ENCODE measurements at places on chromosomes 3 and 15. TPM values are rescaled to one million over a fixed set of nuclear protein-coding genes. Genes with fewer than 3 reads are reported as not detected.

- no peak for DNase-seq
Measured at GRCh38 chr3:10725846-10726245, 90.2 kb upstream of the SLC6A11 start.

DNA sequence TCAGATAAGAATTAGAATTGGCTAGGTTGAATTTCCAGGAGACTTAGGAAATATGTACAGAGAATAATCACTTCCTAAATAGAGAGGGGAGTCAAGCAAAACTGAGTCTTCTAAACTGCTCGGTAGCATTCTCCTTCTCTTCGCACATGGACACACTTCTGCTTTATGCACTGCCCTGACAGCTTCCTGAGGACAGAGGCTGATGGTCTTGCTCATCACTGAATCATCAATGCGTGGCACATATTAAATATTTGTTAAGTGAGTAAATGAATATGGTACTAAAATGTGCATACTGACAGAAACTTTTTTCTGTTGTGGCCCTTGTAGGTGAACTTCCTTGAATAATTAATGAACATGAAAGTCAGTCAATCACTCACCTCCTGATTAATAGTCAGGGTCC, 315.5 kb downstream of the FHIT start:
- no peak for DNase-seq

The KLHL40 gene
- total RNA-seq: not detected

- DNase-seq: no peak
Measured at GRCh38 chr3:171090321-171090720, 63.8 kb upstream of the SLC2A2 start.

GRCh38 chr15:88223084-88223483, 33.5 kb downstream of the NTRK3 start:
- DNase-seq: no peak

- DNase-seq: no peak
Measured at GRCh38 chr3:188369526-188369925, 215.6 kb downstream of the LPP start.

DNA sequence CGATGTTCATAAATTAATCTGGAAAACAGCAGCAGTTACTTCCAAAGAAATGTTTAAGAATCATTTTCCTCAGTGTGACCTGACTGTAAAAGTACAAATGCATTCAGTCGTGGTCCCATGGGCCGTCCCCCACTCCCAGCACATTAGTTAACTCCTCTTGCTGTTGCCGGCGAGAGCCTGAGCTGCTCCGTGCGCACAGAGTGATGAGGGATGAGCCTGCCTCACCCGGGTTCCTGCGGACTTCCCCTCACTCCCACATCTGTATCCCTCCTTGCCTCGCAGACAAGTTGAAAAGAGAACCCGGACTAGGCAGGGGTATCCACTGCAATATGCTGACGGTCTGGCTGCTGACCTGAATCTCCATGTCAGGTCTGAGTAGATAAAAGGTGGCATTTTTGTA, 861.7 kb upstream of the NR2F2 start:
- no peak for DNase-seq

GRCh38 chr15:81375461-81375860, 1.4 kb upstream of the TMC3 start:
- no peak for DNase-seq

DNA sequence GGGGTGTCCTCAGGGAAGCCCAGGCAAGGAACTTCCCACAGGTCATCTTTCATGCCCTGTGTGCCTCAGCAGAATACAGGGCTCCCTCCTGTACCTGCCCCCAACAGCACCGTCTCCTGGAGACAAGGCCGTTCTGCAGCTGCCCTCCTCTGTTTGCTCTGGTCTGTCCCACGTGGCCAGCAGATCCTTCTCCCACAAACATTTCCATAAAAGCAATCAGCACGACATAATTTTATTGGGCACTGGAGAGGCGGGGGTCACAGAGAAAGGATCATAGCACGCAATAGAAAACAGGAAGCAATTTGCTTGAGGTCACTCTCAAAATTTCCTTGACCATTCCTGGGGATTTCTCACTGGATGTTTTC, 29.4 kb downstream of the STARD5 start:
- no peak for DNase-seq

DNA sequence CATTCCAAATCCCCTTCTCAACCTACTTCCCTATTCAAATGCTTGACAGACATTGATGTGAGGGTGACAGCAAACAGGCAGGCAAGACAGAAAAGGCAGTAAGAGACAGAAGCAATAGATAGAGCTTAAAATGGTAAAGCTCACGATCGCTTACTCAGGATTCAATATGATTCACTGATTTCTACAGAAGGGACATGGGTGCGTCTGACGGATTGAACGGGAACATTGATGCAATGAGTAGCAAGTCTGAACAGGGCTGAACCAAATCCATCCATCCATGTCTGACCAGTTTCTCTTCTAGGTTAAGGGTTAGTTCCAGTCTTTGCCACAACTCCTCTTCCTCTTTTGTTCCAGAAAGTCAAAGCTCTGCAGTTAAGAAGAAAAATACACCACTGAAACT, 35.1 kb downstream of the P2RY1 start:
- DNase-seq: no peak

DNA sequence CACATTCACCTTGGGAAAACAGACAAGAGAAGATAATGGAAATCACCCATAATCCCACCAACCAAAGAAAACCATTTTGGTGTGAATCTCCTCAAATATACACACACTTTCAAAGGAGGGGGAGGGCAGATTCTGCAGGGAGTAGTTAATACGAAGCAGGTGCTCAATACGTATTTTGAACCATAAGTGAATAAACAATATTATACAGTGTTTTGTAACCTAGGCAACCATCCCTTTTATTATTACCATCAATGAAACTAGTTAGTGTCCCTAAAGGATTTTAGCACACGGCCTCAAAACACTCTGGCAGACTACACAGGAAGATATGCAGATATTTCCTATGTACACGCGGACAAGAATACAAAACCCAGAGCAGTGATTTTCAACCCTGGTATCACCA, 6.1 kb downstream of the OSBPL10 start:
- no peak for DNase-seq

DNA sequence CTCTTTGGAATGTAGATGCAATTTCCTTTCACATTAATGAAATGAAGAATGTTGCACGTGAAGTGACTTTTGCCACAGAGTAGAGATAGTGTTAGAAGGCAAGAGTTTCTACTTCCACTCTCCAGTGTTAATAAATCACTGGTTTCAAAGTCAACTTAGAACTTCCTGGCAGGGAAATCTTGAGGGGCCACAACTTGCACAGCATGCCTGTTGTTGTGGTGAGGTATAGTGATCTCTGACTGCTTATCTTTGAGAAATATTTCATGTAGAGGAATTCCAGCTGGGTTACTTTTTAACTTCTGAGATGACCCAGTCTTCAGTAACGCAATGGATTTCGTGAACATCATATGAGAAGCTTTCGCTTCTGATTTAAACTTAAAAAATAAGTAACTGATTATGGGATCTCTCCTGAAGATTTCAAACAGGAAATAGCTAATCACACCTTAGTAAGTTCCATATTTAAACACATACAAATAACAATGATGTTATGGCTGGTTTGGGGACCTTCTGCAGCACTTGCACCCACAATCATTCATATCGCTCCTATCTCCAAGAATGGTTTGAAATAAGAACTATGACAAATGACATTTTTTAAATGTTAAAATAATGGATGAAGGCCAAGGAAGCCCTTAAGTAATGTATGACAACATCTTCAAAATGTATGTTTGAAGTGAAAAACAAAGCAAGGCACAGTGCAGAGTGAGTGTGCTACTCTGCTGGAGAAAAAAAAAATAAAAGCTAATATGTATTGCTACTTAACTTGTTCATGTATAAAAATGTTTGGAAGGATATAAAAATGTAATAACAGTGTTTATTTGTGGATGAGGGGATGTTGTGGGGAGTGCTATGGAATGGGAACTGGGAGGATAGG, 726.5 kb upstream of the NECTIN3 start:
- DNase-seq: no peak

GRCh38 chr3:50245251-50245745, 9.3 kb downstream of the GNAI2 start:
- DNase-seq: no peak

The AHSG gene
- not detected for total RNA-seq

DNA sequence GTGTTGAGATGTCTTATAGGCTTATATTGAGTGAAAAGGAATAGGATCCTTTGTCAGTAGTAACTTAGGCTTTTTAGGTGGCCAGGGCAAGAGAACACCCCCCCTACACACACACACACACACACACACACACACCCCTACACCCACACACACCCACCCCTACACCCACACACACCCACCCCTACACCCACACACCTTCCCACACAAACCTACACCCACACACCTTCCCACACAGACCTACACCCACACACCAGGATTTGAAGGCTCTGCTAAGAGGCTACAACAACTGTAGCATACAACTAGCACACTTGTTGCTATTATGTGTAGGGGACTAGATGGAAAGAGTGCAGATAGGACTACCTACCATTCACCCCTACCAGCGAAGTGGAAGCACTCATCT, 172.6 kb downstream of the PGPEP1L start:
- no peak for DNase-seq

DNA sequence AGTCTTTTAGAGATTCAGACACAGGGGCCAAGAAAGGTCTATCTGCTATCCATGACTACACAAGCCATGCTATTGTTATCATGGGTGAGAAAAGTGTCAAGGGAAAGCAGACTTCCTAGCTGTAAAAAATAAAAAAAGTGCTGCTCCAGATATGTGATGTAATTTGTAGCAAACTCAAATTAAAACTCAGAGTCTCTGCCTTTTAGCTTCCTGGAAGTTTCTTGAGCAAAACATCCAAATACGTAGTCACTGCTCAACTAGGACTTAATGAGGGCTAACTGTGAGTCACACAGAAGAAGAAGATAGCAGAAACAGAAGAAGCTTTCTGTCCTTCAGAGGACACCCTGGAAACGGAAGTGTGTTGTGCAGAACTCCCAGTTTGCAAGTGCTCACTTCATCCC, 393.4 kb upstream of the NR2F2 start:
- DNase-seq: no peak

DNA sequence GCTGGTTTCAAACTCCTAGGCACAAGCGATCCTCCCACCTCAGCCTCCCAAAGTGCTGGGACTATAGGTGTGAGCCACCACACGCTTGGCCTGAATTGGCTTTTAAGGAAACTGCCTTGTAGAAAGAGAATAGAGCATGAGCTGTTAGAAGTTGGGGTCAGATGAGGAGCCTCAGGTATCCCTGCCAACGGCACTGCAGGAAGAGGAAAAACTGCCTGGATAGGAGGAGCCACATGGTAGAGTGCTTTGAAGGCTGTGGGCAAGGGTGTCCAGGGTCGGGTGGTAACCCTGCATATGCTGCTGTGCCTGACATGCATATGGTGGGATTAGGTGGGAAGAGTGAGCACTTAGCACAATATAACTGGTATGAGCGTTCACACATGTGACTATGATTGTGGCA, 55.0 kb downstream of the BSN start:
- DNase-seq: no peak

DNA sequence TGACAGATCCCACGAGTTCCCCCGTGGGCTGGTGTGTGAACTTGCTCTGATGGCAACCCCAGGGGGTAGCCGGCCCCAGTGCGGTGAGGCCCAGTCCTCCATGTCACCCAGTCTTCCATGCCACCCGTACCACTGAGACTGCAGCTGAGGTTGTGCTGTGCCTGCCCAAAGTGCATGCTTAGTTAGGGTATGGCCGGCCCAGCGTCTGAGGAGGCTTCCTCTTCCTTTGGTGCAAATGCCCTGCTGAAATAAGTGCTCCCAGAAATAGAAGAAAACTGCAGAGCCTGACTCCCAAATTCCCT, 31.5 kb downstream of the MGLL start:
- DNase-seq: no peak

The SNTN gene
- not detected for total RNA-seq

DNA sequence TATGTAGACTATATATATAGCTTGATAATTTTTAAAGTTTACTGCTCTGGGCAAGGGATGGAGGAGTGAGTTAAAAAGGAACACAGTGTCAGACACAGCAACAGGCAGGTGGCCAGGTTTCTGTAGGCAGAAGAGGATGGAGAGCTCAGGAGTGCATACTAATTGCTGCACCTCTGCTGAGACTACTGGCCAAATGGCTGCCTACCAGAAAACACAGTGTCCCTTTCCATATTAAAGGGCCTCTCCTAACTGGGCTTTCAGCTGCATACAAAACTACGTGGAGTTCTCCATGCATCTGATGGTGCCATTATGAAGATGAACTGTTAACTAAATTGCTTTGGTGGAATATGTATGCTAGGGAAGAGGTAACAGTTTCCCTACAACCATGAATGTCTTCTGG, 1.8 kb downstream of the ATP13A4 start:
- DNase-seq: no peak

DNA sequence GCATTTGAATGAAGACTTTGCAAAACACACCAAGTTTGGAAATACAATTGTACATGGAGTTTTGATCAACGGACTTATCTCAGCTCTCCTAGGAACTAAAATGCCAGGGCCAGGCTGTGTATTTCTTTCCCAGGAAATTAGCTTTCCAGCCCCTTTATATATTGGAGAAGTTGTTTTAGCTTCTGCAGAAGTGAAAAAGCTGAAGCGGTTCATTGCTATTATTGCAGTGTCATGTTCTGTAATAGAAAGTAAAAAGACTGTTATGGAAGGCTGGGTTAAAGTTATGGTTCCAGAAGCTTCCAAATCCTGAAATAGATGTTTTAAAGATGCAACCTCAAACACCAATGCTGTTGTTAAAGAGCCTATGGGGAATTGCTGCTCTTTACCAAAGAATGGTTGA, 11.5 kb downstream of the HTD2 start:
- no peak for DNase-seq

- no peak for DNase-seq
Measured at GRCh38 chr3:126372413-126373145, 15.4 kb upstream of the KLF15 start.

GRCh38 chr3:110077093-110077492, 739.7 kb upstream of the DPPA4 start:
- no peak for DNase-seq

DNA sequence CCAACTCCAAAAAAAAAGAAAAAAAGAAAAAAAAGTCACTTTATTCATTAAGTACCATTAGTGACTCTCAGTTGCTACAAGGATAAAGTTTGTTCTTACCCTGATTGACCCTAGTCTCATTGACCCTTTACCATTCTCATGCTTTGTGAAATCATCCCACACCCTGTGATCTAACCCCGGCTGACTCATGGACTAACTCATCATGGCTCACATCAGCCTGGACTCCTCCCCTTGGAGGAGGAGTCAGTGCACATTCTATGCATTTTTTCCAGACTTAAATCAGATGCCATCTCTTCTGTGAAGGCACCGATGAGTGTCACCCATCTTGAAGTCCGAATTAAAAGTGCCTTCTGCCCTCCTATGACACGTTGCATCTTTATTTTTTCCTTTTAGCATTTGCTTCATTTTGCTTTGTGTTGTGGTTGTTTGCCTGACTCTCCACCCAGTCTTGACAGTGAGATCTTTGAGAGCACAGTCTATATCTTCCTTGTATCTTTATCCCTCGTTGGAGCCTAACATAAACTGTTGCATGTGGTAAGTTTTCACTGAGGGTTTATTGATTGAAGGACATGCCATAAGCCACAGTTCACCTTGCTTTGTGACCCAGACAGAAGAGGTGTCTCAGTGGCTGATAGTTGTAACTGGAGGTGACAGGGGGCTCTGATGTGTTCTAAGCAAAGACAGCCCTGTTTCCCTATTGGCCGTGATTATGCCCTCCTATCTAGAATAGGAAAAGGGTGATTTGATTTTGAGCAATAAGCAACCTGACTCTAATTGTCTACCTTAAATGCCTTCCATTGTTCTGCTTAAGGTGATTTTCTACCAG, 72.1 kb downstream of the IL1RAP start:
- DNase-seq: no peak

GRCh38 chr3:143243686-143244085, 124.1 kb downstream of the CHST2 start:
- no peak for DNase-seq
